ENCODE measurements at places on chromosomes 13 and 19.
A peak's percentile ranks its signal among the peaks of the same experiment; 100 is the strongest.

- no peak for DNase-seq
Measured at GRCh38 chr13:31045286-31046081, 113.0 kb downstream of the TEX26 start.

DNA sequence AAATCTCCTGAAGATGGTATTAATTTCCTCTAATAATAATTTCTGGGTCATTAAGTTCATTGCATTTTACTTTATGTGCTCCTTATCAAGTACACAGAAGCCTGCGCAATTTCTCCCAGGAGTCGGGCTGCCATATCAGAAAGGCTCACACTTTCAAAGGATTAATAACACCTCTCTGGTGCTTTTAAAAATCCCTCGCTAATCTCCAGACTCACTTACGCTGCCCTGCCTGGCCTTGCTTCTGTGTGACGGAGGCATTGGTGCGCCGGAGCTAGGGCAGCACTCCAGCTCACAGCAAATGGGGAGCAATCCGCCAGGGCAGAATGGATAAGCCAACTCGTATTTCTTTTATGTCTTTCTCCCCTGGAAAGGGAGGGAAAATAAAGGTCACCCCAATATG lies 300.8 kb downstream of the EFNB2 start:
- no peak for DNase-seq

GRCh38 chr13:59346999-59347723 lies 816.6 kb downstream of the DIAPH3 start:
- DNase-seq = no peak

DNA sequence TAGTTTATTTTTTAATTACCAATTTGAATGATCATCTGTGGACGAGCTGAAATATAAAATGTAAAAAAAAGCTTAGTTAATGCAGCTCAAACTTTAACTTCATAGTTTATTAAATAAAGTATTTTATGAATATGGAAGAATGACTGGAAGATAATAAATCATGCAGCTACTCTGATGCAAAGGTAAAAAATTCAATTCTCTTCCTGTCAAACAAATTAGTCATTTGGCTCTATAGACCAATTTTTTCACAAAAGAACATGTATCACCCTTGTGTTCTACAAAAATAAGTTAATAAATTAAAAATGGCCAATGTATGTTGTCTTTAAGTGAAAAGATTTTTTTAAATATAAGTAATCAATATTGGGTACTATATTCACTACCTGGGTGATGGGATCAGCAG lies 26.2 kb downstream of the EXOSC8 start:
- no peak for DNase-seq

DNA sequence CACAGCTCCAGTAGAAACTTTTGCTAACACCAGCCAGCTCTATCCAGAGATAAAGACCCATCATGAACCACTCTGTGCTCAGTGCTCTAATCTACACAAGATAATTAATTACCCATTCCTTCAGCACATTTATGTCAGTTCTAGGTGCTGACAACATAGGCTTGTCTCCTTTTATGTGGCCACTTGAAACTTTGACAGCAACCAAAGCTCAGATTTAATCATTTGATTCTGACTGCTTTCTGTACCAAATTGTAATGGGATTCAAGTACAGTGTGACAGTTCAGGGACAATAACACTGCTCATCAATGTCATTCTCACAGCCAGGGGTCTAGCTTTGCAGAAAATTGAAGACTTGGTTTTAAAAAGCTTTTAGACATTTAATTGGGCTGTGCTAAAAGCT lies 266.6 kb downstream of the KCTD12 start:
- DNase-seq = no peak

GRCh38 chr13:31129419-31129818 lies 32.3 kb downstream of the HSPH1 start:
- no peak for DNase-seq

GRCh38 chr13:110984381-110984780 lies 69.5 kb upstream of the ANKRD10 start:
- DNase-seq = no peak

DNA sequence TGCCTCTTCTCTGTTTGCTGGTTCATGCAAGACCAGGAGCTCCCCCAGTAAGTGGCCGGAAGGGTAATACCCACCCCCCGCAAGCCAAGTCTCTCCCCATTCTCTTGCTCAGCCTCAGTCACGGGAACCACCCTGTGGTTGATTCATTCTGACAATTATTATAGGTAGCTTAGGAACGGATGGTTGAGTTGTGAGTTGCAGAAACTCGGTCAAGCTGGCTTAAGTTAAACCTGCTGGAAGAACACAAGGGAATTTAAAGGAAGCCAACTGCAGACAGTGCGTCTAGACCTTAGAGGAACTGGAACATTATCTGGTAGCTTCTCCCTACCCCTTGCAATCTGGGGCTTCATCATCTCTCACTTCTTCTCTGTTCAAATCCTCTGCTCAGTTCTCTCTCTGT lies 8.9 kb downstream of the FPR1 start:
- no peak for DNase-seq

DNA sequence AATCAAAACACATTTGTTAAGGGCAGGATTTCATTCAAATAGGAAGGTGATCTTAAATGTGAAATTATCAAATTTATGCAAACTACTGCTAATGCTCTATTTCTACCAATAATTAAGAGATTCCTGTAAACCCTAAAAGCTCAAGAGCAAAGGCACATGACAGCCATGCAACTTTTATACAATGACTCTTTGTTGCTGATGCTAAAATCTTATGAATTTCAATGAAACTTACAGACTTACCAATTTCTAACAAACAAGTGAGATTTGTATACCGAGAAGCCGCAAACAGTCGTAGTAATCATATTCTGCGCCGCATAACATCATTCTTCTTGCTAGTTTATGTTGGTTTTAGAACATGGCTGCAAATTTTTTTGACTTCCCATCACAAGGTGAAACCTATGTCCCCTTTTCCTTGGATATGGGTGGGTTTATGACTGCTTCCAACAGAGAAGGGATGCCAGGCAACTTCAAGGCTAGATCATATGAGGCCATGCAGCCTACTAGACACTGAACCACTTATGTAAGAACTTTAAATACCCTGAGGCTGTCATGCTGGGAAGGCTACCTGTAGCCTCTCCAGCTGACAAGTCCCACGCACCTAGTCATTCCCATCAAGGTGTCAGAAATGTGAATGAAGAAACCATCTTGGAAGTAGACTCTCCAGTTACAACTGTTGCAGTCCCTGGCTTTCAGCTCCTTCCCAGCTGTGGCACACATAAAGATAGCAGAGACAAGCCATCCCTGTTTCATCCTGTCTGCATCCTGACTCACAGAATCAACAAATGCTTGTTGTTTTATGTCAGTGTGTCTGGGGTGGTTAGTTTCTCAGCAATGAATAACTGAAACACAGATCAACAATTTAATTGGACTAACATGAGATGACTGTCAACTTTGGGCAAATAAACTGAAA lies 42.0 kb downstream of the LNX2 start:
- no peak for DNase-seq

DNA sequence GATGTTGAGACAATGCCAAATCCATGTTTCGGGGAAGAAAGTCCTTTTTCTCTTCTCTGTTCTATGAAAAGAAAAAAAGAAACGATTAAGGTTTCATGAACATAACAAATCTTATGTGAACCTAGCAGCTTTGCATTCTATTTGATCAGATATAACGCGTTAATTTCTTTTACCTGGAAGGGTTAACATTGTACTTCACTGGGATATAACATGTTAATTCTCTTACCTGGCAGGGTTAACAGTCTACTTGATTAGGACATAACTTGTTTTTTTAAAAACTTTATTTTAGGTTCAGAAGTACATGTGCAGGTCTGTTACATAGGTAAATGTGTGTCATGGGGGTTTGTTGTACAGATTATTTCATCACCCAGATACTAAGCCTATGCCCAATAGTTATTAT lies 68.8 kb downstream of the CPAMD8 start:
- DNase-seq = no peak

- peak; percentile 28 for DNase-seq
Measured at GRCh38 chr13:80276371-80277289, 64.3 kb downstream of the SPRY2 start.

GRCh38 chr19:15296841-15297415 lies 35.4 kb downstream of the BRD4 start:
- DNase-seq = no peak

GRCh38 chr19:7159105-7159933 lies 89.8 kb downstream of the ZNF557 start:
- DNase-seq = no peak

- peak; percentile 35 for DNase-seq
Measured at GRCh38 chr19:33298146-33298911, 4.0 kb downstream of the CEBPA start.

GRCh38 chr19:45103508-45104319 lies 10.7 kb downstream of the PPP1R37 start:
- DNase-seq = no peak

GRCh38 chr13:74015137-74015536 lies 119.1 kb downstream of the KLF12 start:
- DNase-seq = no peak

GRCh38 chr13:77048681-77049080 lies 21.7 kb upstream of the FBXL3 start:
- no peak for DNase-seq

DNA sequence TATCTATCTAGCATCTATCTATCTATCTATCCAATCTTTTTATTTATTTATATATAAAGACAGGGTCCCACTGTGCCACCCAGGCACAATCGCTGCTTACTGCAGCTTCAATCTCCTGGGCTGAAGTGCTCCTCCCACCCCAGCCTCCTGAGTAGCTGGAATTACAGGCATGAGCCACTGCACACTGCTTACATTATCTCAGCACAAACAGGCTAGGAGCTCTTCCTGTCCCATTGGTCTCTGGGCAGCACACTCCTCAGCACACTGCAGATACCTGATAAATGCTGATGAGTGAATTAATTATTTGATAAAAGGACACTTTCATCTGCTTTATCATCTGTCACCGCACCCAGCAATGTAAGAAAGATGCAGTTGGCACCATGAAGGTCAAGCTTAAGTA lies 16.1 kb downstream of the ZNF562 start:
- DNase-seq = no peak

DNA sequence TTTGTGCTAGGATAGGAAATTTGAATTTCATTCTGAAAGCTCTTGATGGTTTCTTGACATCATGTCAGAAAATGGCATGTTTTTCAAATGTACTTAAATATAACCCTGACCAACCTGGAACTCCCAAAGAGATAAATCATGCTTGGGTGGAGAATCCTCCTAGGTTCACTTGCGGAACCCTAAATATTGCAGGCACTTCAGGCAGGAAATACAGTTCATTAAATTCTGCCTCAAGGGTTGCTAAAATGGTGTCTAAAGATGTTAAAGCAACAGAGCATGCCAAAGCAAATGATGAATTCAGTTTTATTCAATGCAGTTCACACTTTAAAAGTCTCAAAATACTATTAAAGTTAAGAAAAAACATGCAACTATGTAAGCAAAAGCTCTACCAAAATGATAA lies 415.9 kb downstream of the SLITRK6 start:
- DNase-seq = no peak

DNA sequence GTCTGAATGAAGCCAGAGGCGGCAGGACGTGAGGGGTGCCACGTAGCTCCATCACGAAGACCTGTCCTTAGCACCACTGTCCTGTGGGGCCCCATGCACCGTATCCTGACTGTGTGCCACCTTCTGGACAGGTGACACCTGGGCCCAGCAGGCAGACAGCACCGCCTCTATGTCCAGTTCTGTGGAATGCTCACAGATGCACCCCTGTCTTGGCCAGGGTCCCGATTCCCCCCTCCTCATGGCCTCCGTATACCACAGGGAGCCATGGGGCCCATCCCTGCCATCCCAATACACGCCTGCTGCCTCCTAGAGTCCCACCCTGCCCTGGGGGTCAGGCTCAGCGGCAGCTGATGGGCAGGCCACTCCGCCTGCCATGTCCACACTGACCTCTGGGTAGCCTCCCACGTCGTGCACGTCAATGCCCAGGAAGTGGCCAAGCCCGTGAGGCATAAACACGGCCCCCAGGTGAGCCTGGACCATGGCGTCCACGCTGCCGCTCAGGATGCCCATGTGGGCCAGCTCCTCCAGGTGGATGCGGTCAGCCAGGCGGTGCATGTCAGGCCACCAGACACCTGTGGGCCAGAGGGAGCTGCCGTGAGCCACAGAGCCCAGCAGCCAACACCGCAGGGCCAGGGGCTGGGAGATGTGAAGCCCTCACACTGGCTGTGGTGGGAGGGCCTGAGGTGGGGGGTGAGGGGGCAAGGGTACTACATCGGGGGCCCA lies 17.6 kb downstream of the CEBPG start:
- no peak for DNase-seq

DNA sequence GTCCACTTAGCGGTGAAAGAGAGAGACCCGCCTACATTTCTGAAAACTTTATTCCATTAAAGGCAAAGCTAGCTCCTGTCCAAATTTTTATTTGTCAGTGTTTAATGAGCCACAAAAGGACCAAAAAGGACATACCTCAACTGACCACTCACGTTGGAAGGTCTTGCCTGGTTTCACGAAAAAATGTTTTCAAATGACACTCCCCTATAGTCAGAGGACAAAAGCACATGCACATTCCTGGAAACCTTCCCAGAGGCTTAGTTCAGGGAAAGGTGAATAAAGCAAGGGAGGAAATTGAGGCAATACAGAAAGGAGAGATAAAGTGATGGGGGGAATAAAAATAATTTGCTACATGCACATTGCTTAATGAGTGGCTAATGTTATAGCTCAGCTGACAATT lies 55.6 kb downstream of the DOCK9 start:
- no peak for DNase-seq

Data from HuH-7.5 (cell line).